M059J (cell line): ENCODE measurements at places on chromosomes 1 and 21.
A peak's percentile ranks its signal among the peaks of the same experiment; 100 is the strongest.

GRCh38 chr1:66336641-66336990 is 197.3 kb upstream of the SGIP1 start:
- no peak for DNase-seq

- DNase-seq = no peak
These were observed 16.1 kb downstream of the EBNA1BP2 start for GRCh38 chr1:43156026-43156425.

DNA sequence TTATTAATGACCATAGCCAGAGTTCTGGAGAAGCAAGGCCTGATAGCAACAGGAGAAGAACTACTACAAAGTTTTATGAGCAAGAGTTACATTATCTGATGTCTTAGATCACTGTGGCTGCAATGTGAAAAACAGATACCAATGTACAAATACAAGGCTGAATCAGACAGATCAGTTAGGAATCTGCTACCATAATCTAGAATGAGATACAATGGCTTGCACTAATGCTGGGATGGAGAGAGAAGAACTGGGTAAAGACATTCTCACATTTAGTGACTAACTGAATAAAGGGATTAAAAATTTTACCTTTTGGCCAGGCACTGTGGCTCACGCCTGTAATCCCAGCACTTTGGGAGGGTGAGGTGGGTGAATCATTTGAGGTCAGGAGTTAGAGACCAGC is 41.3 kb downstream of the ARID4B start:
- peak; percentile 9 for DNase-seq

DNA sequence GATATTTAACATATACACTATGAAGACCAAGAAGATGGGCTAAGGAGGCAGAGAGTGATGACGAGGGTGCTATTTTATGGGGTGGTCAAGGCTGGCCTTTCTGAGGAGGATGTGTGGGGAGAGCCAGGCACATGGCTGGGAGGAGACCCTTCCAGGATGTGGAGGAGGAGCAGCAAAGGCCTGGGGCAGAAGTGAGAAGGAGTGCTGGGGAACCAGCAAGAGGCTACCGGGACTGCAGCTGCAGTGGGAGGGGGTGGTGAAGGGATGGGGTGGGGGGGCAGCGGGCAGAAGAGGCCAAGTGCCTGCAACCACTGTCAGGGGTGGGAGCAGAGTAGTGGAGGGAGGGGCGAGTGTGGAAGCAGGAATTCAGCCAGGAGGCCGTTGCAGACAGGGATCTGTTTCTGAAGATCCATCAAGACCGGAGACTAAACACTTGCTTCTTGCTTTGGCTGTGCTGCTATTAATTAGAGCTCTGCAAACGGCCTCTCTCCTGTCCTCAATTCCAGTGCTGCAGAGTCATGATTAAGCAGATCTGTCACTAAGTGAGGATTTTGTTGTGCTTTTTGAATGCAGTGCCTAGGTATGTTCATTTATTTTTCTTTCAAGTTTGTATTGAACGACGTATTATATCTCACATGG is 89.9 kb downstream of the IER5 start:
- DNase-seq = no peak

DNA sequence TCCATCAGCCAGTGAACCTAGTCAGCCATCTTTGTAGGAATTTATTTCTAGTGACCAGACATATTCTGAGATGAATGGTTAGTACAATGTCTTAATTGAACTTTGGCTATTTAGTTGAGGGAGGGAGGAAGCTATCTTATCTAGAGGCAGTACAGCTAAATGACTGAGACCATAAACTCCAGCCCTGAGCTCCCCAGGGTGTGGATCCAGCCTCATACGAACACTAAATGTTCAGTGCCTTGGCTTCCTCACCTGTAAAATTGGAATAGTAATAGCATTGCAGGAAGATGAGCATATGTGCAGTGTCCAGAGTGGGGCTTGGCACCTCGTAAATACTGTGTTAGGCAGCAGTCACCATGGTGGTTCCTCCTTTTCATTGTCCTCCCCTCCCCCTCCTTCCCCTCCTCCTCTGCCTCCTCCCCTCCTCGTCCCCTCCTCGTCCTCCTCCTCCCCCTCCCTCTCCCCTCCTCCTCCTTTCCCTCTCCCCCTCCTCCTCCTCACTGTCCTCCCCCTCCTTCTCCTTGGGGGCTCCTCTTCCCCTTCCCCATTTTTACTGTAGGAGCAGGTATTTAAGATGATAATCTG is 108.2 kb downstream of the GALNT2 start:
- no peak for DNase-seq

DNA sequence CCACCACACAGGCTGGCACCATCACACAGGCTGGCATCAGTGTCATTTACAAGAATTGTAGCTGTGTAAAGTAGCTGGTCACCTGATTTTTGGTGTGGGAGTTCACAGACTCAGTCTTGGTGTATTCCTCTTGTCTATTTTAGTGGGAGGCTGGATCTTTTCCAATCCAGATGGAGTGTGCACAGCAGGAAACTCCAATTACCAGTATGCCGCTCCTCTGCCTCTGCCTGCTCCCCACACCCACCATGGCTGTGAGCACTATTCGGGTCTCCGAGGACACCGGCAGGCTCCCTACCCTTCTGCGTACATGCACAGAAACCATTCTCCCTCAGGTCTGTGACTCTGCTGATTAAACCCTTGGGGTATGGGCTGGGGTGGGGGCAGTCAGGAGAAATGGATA is 24.2 kb downstream of the TBX19 start:
- no peak for DNase-seq

GRCh38 chr1:41894101-41894807 is 24.5 kb downstream of the HIVEP3 start:
- DNase-seq = no peak

GRCh38 chr1:70475023-70475422 is 64.0 kb downstream of the CTH start:
- no peak for DNase-seq

GRCh38 chr1:162283657-162284056 is 93.0 kb downstream of the SPATA46 start:
- no peak for DNase-seq

DNA sequence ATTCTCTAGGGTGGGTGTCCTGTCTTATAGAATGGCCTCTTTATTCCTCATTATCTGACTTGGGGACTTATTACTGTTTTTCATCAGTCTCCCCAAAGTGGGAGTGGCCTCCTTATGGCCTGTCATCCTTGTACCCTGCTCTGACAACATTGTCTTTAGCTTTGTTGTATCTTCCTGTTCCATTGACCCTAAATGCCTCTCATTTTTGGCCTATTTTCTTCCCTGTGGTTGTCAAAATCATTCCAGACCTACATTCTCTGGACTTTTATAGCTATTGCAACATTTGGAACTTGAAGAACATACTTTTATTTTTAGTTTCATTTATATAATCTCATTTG is 9.7 kb downstream of the SFT2D2 start:
- no peak for DNase-seq

GRCh38 chr1:211478376-211478775 is 13.6 kb downstream of the RD3 start:
- no peak for DNase-seq

GRCh38 chr1:244197851-244198375 is 146.8 kb downstream of the ZBTB18 start:
- DNase-seq = no peak

- DNase-seq = no peak
These were observed 76.7 kb downstream of the SSBP3 start for GRCh38 chr1:54329312-54330003.

DNA sequence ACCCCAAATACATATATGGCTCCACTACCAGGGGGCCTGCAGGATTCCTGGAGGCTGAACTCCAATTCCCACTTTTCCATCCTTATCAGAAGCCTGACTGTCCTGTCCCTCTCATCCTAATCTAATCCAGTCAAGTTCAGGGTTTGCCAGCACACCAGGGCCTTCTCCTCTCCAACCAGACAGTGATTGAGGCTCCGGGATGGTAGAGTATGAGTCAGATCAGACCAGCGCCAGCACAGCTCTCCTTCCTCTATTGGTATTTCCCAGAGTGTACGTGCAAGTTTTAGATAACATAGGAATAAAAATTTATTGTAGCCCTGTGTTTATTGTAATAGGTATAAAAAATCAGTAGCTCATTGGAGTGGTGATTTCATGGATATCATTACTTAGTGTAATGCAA is 24.5 kb upstream of the RCSD1 start:
- peak; percentile 38 for DNase-seq

DNA sequence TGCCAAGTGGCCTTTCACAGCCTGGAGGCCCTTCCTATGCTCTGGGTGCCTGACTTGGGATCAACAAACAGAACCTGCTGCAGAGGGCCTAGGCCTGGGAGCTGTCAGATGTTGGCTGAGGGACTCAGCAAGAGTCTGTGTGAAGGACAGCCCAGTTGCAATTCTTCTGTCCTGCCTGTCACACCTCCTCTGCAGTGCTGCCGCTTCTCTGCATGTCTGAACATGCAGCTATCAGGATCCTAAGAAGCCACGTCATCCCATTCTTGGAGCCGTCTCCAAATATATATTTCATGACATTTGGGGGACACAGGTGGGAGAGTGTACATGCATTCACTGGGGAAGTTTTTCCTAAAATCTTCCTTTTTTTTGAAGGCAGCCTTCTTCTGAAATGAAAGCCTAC is 8.6 kb downstream of the FCAMR start:
- DNase-seq = no peak

DNA sequence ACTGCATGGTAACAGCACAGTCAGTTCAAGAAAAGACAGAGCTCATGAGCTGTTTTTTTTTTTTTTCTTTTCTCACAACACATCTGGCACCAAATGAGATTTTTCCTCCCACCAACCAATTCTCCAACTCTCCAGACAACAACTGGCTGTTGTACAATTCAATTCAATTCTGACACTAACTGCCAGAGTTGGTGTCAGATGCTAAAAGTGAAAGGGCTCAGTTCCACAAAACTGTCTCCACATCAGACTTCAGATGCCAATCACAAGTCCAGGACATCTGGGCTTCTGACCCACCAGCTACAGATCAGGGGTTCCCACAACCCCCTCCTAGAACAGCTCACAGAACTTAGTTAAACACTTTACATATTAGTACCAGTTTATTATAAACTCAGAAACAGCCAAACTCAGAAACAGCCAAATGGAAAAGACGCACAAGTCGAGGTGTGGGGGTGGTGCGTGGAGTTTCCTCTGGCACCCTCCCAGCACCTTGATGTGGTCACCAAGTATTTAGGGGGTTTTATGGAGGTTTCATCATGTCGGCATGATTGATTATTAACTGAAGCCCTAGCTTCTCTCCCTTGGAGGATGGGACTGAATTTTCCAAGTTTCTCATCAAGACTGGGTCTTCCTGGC is 39.2 kb upstream of the LRRC8D start:
- DNase-seq = no peak

DNA sequence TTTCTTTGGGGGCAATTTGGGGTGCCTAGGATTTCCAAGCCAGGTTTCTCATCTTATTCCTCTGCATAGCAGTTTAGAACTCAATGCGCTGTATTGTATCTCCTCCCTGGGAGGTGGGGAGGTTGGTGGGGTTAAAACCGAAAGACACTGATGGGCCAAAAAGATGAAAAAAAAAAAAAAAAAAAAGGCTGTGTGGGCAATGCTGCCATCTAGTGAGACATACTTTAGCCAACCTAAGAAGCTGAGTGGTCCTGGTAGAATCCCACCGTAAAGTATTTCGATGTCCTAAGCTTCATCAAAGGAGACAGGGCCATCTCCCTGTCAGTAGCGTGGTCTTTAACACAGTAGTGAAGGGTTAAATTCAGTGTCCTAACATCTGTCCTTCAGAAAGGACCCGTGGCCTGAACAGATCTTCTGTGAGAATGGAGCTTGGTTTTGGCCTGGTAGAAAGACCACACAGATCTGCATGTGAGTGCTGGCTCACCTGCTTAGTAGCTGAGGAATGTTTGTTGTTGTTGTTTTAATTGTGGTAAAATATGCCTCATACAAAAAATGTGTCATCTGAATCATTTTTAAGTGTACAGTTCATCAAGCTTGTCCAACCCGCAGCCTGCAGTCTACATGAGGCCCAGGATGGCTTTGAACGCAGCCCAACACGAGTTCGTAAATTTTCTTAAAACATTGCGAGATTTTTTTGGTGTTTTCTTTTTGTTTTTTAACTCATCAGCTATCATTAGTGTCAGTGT is 226.2 kb downstream of the KIF26B start:
- DNase-seq = no peak

- DNase-seq = no peak
These were observed 83.9 kb downstream of the PAX7 start for GRCh38 chr1:18714404-18715175.
